Stimulated activated CD8-positive, alpha-beta memory T cell treated with anti-CD3 and anti-CD28 coated beads, Interleukin-15, amount 100 ng/mL, for 48 hours (primary cell): ENCODE measurements at places on chromosomes 5 and 9.

- peak; percentile 22 for DNase-seq
Measured at GRCh38 chr9:36995927-36996705, 38.0 kb downstream of the PAX5 start.

GRCh38 chr5:43514471-43514815 is 505 bp downstream of the C5orf34 start:
- DNase-seq: no peak

- DNase-seq: no peak
Measured at GRCh38 chr9:33129251-33129885, 37.8 kb downstream of the B4GALT1 start.

DNA sequence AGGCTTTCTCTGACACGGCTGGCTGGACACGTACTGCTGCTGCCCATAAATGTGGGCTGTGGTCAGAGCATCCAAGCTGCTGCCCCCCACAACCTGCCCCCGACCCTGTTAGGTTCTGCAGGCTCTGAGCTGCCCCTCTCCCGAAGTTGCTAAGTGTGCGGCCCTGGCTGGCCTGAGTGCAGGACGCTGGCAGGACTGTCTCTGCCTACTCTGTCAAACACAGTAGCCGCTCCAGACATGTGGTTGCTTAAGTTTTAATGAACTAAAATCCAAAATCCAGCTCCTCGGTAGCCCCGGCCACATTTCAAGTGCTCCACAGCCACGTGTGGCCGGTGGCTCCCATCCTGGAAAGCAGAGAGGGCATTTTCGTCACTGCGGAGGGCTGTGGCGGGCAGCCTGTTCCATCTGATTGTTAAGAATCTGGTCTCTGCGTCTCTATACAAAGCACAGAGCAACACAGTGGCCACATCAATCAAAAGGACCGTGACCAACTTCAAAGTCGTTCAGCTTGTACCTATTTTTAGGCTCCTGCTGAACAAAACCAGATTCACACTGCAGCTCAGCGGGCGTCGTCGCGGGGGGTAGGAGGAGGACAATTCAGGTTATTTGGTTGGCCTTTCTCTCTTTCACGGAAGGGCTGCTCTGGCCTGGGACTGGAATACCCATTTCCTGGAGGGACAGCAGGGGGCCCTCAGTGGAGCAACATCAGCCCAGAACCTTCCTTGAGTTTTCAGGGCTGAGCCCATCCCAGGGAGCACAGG is 68.9 kb downstream of the PTCH1 start:
- no peak for DNase-seq

DNA sequence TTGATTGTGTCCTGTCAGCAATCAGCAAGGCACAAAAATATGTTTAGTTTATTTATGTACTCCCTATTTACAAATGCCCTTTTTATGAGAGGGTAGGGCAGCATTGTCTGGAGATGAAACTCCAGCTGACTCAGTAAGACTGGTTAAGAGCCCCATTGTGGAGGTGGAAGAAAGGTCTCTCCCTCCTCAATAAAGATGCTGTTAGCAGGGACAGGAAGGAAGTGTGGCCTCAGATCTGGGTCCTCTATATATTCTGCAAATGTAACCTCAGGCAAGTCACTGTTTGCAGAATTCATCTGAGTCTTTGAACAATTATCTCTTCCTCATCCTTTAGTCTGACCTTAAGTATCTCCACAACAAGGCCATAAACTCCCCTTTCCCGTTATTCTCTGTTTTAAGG is 48.3 kb upstream of the TRAF1 start:
- DNase-seq: no peak

- DNase-seq: no peak
Measured at GRCh38 chr5:17470064-17470463, 28.0 kb upstream of the TAF11L2 start.

- DNase-seq: no peak
Measured at GRCh38 chr9:134555094-134555650, 86.4 kb upstream of the COL5A1 start.

GRCh38 chr5:163387589-163388343 is 49.6 kb upstream of the CCNG1 start:
- no peak for DNase-seq

- no peak for DNase-seq
Measured at GRCh38 chr9:134679616-134680392, 38.2 kb downstream of the COL5A1 start.

DNA sequence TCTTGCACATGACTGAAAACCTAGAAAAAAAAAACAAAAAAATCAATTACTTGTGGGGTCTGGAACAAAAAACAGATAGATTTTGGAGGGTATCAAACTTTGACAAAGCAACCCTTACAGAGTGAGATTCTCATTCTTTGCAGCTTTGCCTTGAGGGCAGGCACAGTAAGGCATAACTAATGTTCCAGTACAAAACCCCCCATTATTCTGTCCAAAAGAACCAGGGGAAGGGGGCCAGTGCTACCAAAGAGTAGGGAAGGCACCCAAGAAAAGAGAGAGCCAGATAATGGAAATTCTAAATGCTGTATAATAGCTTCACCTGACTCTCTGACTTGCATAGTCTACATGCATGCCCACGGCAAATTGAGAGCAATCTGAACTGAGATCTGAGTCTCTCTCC is 12.9 kb downstream of the POLK start:
- DNase-seq: no peak

DNA sequence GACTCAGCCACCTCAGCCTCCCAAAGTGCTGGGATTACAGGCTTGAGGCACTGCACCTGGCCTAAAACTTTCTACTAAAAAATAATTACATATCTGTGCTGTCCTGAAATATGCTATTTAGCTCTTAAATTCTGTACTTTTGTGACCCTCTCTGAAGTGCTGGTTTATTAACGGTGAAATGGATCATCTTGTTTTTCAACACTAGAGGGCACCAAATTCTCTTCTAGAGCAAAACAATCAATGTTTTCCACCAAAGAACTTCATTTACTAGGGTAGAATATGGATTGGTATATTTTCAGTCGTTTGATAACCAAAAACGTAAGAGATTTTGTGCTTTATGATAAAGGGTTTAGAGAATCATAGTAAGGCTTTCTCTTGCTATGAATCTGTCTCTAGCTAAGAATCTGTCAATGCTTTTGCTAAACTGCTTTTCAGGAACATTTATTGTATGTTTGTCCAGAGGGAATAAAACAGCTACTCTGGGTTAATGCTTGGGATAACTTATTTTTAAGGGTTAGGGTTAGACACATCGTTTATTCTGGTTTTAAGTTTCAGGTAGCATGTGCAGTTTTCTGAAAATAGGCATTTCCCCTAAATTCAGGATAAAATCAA is 63.6 kb downstream of the RNF180 start:
- no peak for DNase-seq

- peak; percentile 36 for DNase-seq
Measured at GRCh38 chr5:177086654-177087397, at the start of gene FGFR4. Gene FGFR4 (plus strand): TSS chr5:177086915. CDS start chr5:177089603, 2,688 bp downstream.

DNA sequence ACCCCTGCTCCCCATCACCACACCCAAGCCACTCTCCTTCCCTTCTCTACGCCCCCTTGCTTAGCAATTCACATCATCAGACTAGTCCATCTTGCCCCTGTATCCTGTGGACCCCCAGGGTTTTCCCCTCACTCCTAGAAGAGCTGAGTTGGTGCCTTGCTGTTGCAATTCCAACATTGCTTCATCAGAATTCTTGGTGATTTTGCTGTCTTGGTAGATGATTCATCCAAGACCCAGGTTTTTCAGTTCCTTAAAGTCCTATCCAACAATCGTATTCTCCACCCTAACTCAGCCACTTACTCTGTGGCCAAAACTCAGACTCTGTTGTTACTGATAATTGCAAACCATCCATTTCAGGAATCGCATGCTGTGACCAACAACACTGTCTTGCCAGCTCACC is 21.4 kb upstream of the CCNJL start:
- DNase-seq: no peak

DNA sequence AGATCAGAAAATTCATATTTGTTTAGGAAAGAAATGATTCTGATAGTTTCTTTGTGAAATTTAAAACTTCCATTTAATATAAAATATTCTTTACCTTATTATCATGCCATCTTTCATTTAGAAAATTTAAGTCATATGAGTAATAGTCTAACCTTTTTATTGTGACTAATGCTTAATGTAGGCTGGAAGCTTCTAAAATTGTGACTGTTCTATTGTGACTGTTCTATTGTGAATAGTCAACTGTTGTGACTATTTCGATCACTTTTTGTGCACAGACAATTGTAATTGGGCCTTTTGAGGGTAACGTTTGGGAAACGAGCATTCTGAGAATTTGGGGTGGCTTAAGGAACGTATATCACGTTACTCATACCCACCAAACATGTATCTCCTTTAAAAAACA is 100.0 kb downstream of the PARP8 start:
- no peak for DNase-seq

- DNase-seq: no peak
Measured at GRCh38 chr5:111398013-111398412, 114.3 kb downstream of the STARD4 start.

- no peak for DNase-seq
Measured at GRCh38 chr9:4333231-4333740, 33.4 kb upstream of the GLIS3 start.

GRCh38 chr5:150142185-150142958 is 13.3 kb downstream of the PDGFRB start:
- no peak for DNase-seq

DNA sequence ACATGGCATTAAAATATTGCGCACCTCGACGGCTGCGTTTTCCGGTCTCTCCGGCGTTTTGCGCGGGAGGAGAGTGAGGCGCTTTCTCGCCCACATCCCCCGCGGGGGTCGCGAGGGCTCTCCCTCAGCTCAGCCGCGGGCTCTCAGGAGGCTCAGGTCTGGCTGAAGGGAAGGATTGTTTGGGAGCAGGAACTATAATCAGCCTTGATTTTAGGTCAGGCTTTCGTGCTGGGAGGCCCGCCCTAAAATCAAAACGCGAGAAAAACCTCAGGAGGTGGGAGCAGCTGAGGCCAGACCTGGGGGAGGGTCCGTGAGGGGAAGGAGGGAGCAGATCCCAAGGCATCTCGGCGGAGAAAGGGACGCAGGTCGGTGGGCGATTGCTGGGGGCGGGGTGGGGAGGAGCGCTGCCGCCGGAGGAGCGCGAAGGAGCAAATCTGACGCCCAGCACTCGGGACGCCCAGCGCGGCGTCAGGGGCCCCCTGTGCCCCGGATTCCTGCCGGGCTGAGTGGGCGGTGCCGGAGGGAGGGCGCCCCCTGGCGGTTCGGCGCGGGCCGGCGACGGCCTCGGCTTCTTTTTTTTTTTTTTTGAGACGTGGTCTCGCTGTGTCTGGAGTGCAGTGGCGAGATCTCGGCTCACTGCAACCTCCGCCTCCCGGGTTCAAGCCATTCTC is 18.7 kb upstream of the RNF130 start:
- peak; percentile 70 for DNase-seq

GRCh38 chr5:109451146-109451545 is 41.4 kb upstream of the PJA2 start:
- DNase-seq: no peak

DNA sequence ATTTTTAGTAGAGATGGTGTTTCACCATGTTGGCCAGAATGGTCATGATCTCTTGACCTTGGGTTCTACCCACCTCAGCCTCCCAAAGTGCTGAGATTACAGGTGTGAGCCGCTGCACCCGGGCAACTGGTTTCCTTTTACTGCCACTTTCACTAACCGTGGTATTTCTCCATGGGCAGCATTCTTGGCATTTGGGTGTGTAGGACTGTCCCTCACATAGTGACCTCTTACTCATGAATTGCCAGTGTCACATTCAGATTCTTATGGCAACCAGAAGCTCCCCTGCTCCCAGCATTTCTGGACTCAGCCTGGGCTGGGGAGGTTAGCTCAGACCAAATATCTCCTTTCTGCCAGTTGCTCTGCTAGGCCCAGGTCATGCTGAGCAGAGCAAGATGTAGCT is 50.1 kb downstream of the FOXI1 start:
- no peak for DNase-seq

DNA sequence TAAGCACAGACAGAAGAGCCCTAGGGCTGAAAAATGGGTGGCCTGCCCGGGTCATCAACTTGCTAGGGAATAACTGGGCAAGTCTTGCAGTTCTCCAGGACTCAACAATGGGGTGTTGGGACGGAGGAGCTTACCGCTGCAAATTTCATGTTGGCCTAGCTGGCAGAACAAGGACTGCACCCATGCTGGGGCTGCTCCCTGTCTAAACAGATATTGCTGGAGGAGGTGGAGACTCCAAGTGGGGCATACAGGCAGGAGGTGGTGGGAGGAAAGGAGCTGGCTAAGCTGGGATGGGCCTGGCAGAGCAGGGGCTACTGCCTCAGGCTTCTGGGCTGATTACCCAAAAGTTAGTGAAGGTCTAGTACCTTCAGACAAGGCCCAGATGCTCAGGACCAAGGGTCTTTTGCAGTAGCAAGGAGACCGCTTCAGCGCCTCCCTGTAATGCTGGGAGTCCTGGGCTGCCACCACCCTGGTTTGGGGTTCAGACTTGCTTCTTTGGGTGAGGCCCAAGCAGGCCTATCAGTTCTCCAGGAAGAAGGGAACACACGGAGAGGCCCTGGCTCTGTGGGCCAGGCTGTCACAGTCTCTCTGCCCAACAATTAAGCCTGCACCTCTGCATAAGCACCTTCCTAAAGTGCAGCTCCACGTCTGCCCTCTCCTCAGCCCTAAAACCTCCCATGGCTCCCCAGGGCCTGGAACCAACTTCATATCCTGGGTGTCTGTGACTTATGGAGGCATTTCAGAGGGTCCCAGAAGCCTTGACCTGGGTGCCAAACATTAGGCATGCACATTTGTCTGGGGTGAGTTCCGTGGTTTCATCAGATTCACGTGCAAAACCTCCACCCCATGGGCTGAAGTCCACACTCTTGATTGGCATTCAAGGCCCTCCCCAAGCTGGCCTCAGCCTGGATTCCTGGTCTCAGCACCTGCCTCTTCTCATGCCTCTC is 24.2 kb upstream of the KIF12 start:
- no peak for DNase-seq

DNA sequence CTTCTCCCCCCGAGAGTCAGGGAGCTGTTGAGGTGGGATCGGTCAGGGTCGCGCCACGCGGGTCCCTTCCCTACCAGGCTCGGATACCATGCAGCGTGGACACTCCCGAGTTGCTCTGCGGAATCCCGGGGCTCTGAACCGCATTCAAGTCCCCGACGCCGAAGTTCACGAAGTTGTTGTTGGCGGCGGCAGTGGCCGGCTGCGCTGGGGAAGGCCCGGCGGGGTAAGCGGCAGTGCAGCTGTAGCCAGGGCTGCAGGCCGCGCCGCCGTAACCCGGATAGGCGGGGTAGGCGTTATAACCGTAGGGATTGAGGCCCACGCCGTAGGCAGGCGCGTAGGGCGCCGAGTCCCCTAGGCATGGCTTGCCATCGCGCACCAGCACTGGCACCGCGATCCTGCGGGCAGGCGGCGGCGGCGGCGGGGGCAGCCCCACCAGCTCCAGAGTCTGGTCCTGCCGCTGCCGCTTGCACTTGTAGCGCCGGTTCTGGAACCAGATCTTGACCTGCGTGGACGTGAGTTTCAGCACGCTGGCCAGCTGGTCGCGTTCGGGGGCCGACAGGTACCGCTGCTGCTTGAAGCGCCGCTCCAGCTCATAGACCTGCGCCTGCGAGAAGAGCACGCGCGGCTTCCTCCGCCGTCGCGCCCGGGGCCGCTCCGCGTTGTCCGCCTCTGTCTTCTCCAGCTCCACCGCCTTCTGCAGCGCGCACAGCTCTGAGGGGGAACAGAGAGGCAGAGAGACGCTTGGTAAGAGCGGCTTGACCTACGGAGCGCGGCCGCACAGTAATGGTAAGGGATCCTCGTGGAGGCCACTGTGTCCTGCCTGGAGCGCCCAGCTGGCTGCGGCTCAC is 2.3 kb downstream of the NKX2-5 start:
- no peak for DNase-seq

GRCh38 chr9:121326130-121326838 is 43.8 kb downstream of the STOM start:
- no peak for DNase-seq

- no peak for DNase-seq
Measured at GRCh38 chr5:6837519-6838110, 124.4 kb downstream of the TENT4A start.
